ENCODE measurements at places on chromosomes 16 and 17.
A peak's percentile ranks its signal among the peaks of the same experiment; 100 is the strongest.

DNA sequence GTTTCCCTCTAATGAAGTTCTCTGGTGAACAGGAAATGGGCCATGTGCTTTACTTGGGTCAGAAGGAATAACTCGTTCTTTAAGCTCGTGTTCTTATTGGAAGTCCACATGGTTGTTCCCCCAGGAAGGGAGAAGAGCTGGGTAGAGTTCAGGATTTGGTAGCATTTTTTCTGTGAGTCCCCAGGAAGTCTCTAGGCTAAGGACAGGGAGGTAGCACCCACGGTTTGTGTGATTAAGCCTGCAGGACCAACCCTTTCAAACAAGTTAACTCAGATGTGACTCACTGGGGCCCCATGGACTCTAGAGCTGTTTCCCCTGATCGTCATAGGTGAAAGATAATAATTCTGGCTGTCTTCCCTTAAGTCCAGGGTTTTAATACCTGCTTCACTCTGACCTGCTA lies 16.4 kb downstream of the SAP30BP start:
- DNase-seq: no peak

DNA sequence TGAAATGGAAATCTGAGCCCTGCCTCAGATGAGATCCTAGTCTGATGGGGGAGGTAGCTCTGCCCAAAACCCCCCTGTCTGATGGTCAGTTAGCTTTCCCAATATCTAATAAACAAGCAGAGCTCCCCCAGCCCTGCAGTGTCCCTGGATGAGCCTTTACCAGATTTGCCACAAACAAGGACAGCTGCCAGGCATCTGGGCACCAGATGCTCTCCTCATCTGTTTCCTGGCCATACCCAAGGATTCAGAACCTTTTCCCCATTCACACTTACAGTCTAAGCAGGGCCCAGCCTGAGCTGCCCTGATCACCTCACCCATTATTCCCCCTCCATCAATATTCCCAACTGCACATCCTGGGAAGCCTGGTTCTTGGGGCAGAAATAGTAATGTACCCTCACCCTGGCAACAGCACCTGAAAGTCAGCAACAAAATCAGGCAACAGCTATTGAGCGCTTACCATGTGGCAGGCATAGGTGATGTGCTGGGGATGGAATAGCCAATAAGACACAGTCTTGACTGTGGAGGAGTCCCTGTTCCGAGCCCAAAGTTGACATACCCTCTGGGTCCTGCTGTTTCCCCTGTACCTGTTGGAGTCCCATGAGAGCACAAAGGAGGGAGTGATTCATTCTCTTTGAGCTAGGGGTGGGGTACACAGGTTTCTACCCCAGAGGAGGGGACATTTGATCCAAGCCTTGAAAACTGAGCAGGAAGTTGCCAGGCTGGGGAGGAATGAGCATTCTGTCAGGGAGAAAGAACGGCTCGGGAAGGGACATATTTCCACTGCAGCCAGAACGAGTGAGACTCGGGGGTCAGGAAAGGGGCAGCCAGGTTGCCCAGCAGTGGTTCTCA lies 147.4 kb downstream of the TMEM132E start:
- DNase-seq: no peak

DNA sequence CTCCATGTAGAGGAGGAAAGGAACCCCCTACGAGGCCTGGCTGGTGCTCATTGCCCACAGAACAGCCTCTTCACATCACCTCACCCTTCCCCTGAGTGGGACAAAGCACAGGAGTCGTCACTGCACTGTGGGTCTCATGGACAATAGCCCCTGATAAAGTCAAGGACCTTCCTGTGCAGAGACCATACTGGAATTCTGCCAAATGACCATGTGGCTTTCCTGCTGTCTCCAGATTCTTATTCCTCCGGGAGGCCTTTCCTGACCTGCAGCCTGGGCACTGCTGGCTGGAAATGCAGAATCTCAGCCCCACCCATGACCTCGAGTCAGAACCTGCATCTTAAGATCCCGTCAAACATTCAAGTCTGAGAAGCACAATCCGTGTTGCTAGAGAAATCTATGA lies 60.5 kb upstream of the ERN1 start:
- DNase-seq: no peak

DNA sequence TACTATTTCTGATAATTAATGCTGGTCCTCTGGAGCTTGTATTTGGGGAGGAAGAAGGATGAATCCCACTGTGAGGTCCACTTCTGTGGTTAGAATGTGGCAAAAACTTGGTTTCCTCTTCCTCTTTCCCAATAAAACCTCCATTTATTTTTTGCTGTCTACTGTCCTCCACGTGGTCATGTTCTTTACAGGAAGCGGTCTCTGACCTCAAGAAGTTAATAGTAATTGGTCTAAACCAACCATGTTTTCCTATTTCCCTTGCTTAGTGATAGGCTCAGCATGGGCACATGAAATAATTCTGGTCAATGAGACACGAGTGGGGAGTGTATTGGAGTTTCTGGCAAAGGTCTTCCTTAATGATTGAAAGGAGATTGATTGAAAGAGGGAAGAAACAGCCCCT lies 33.9 kb downstream of the CHP2 start:
- no peak for DNase-seq

- DNase-seq: no peak
Measured at GRCh38 chr17:50785946-50786570, 18.7 kb upstream of the ANKRD40CL start.

GRCh38 chr17:68740555-68741447 lies 139.6 kb upstream of the FAM20A start:
- DNase-seq: no peak

DNA sequence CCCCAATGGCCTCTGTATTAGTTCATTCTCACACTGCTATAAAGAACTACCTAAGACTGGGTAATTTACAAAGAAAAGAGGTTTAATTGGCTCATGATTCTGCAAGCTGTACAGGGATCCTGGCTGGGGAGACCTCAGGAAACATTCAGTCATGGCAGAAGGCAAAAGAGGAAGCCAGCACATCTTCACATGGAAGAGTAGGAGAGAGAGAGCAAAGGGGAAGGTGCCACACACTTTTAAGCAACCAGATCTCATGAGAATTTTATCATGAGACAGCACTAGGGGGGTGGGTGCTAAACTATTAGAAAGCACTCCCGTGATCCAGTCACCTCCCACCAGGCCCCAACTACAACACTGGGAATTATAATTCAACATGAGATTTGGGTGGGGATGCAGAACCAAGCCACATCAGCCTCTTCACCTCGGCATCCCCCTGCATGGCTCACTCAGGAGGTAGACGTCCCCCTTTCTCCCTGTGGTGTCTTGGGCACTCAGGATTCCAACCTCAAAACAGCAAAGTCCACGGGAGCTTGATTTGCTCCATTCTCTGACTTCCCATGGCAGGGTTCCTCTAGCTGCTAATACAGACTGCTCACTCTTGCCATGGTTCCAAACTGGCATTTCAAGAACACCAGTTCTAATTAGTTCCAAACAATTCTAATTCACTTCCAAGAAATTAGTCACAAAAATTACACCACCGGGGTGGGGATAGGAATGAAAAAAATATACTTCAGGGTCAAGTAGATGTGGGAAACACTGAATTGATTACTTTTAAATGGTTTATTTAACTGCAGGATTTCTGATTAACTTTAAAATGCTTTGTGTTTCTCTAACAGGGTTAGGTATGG lies 203.8 kb upstream of the HSBP1 start:
- no peak for DNase-seq

DNA sequence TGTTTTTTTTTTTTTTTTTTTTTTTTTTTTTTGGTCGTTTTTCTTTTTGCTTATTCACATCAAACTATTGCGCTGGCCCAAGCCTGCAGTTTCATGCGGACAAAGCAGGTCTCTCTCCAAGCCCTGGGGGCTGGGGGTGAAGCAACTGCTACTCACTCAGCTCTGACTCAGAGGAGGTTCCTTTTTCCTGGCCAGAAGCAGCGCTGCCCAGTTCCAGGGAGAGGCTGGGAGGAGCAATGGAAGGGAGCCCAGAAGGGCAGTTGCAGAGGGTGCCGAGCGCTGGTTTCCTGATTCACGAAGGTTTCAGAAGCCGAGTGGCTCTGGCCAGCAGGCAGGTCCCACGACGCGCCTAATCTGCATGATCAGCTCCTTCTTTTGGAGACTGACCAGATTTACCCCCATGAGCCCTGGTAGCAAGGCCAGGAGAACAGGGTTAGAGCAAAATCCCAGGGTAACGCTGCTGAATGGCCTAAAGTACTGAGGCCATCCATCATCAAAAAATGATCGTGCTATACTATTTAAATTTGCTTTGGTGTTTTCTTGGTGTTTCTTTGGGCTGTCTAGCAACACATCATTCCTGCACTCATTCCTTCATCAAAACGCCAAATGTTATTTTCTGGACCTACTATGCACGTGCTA lies 144.7 kb upstream of the SOX9 start:
- no peak for DNase-seq

DNA sequence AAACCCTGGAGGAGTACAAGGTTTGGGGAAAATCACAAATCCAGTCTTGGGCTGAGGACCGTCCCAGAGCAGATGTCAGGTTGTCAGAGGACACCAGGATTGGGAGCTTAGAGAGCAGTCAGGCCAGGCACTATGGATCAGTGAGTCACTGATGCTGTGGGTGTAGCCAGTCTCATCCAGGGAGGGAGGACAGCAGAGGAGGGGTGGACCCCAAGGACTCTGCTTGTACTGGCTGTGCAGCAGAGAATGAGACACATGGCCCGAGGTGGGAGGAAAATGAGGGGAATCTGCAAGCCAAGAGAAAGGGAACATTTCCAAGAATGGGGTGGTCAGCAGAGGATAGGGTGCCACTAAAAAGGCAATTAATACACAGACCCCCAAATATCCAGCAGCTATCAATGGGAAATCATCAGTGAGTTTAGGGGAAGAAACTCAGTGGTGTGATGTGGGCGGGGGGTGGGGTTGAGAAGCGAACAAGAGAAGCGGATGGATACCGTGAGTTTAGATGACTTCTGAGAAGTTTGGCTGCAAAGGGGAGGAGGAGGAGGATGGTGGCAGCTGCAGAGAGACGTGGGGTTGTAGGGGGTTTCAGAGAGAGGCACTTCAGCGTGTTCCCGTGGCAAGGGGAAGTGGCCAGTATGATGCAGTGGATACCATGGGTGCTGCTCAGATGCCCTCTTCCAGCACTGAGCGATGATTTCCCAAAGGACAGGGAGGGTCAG lies 43.9 kb downstream of the ARHGAP27 start:
- DNase-seq: no peak

DNA sequence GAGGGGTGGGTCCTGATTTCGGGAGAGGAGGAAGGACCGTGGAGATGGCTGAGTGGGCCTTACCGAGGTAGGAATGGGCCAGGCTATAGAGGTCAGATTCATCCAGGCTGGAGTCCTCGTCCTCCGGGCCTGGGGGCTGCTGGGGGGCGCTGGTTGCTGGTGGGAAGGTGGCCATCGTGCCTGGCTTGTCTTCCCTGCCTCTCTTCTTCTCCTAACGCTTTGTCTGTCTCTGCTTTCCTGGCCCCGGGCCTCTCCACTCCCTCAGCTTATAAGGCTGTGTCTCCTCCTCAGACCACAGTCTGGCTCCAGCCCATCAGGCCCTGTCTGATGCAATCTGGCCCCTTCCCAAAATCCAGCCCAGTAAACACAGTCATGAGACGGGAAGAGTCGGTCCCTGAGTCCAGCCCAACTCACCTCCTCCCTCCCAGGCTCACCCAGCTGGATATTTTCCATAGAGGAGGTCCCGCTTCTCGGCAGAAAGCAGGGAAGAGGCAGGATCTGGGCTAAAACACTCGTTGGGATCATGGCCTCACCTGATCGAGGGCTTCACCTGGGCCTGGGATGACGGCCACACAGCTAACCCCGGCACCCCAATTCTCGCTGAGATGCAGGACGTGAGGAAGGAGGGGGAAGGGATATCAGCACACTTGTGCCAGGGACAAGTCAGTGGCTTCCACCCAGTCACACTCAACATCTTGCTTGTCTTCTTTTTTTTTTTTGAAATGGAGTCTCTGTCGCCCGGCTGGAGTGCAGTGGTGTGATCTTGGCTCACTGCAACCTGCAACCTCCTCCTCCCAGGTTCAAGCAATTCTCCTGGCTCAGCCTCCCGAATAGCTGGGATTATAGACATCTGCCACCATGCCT lies at the start of gene NUPR1:
Gene NUPR1 (minus strand): TSS at position 242 of the 864 bp plus-strand sequence. CDS start 67 bp downstream, at position 175.
- DNase-seq: no peak

DNA sequence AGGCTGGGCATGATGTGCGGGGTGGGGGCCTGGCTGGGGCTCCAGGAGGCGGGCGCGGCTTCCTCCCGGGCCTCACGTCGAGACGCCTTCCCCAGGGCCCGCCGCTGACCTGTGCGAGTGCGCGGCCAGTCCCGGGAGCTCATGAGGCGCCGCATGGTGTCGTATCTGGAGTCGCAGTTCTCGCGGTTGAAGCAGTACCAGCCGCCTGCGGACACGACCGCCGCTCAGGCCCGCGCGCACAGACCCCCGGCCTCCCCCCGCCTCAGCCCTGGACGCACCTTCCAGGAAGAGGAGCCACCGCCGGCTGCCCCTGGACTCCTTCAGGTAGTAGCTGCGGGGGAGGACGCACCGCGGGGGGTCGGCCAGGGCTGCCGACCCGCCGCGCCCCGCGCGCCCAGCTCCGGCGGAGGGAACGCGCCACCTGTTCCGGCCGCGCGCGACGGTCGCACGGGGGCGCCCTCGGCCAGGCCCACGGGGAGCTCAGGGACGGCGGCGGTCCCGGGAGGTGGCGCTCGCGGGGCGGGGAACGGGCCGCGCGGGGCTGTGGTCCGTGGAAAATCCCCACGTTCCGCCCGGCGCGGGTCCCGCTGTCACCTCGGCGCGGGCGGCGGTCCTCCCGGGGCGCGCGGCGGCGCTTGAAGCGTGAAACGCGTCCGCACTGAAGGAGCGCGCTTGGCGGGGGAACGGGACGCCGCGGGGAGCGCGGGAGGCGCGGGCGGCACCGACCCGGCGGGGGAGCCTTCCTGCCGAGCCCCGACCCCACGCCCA lies 1.4 kb downstream of the NOTUM start:
- DNase-seq: peak; percentile 79

- DNase-seq: no peak
Measured at GRCh38 chr17:67280279-67280678, 35.3 kb upstream of the HELZ start.

DNA sequence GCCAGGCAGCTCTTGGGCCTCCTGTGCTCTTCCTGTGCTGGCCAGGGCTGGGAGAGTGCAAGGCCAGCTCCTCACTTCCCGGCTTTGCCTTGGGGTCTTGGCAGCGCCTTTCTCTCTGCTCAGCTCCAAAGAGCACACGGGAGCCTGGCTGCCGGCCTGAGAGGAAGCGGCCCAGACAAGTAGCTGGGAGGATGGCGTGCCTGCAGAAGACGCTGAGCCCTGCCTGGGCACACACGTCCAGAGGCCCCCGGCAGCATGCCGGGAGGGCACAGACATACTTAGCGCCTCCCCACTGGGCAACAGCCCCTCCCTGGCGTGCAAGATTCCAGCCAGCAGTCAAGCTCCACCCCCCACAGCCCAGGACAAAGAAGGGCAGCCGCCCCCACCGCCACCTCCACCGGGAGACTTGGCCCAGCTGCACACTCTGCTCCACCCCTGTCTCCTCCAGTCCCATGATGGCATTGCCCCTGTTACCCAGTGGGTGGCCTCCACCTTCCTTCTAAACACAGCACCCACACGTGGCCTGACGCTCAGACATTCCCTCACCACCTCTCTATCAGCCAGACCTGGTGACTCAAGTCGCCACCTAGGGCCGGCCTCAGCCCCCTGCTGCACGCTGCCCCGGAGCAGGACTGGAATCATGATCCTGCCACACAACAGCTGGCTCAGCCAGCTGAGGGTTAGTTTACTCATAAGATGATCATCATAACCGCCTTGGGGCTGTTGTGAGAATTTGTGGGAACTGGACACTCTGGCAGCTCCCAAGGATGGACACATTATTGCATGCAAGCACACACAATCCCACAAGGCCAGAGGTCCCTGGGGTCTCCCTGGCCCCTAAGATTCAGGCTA lies 12.4 kb downstream of the SGCA start:
- peak; percentile 52 for DNase-seq

- DNase-seq: no peak
Measured at GRCh38 chr17:3636908-3637373, 381 bp downstream of the CTNS start.

GRCh38 chr17:81193470-81194224 lies 27.6 kb upstream of the AATK start:
- no peak for DNase-seq

Data from activated CD4-positive, alpha-beta memory T cell treated with anti-CD3 and anti-CD28 coated beads, Interleukin-2, amount 10 ng/mL, durations not matched to agents 7 days and 5 days (primary cell).